ENCODE measurements at places on chromosomes 4 and X. TPM values are rescaled to one million over a fixed set of nuclear protein-coding genes. Genes with fewer than 3 reads are reported as not detected.

DNA sequence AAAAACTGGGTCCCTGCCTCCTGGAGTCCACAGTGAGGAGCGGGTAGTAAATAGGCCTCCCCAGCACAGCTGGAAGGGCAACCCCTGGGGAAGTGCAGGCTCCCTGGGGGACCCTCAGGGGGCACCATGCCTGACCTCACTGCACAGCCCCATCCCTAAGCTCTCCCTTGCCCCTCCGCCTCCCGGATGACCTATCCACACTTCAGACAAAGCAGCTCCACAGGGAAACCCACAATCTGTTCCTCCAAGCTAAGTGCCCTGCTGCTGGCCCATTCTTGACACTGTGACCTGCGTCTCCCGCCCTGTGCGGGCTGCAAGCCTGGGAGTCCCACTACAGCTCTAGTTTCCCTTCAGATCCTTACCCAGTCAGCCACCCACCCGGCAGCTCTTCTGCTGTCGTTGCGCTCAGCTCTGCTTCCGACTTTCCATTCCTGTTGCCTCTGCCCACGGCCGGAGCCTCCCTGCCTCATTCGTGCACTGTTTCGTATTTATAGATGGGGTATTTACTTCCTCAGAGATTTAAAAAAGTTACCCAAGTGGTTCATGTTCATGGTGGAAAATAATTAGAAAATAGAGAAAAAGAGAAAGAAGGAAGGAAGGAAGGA is 47.0 kb upstream of the STOX2 start:
- no peak for DNase-seq

DNA sequence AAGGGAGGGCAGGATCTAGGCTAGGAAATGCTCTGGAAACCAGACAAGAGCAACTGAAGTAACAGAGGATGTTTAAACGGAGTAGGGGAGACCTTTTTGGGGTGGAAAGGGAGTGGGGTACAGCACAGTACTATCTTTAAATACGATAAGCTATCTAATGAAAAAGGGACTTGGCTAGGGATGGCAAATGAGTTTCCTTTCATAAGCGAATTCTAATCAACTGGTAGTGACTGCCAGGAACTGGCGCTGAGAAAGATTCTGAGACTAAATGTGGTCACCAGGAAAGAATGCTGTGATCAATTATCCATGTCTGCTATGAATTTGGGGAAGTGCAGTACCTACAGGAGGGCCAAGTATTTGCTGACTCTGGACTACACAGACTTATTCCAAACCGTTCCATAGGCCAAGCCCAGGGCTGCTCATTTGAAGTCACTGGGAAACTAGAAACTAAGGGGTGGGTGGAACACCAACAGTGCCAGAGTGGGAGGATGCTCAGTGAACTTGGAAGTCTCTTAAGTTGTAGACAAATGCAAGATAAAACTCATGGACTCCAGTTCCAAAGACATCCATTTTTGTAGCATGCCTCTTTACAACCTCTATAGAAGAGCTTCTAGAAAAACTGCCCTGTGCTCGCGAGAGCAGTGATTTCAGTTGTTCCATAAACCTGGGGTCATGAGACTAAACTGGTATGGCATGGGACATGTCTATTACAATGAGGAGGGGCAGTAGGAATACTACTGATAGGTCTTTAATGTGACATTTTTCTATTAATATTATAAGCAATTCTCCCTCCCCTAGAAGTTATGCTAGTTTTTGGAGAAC is 2.0 kb downstream of the TRAPPC2 start:
- no peak for DNase-seq

DNA sequence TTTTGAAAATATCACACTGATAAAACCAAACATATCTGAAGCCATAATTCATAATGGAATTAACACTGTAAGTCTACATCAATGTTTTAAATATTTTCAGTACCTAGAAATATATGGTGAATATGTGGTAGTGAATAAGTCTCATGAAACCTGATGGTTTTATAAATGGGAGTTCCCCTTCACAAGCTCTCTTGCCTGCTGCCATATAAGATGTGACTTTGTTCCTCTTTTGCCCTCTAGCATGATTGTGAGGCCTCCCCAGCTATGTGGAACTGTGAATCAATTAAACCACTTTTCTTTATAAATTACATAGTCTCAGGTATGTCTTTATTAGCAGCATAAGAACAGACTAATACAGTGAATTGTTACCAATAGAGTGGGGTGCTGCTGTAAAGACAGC is 536.8 kb upstream of the GALNT7 start:
- DNase-seq = no peak

GRCh38 chrX:53674581-53674980 is 11.9 kb downstream of the HUWE1 start:
- no peak for DNase-seq

DNA sequence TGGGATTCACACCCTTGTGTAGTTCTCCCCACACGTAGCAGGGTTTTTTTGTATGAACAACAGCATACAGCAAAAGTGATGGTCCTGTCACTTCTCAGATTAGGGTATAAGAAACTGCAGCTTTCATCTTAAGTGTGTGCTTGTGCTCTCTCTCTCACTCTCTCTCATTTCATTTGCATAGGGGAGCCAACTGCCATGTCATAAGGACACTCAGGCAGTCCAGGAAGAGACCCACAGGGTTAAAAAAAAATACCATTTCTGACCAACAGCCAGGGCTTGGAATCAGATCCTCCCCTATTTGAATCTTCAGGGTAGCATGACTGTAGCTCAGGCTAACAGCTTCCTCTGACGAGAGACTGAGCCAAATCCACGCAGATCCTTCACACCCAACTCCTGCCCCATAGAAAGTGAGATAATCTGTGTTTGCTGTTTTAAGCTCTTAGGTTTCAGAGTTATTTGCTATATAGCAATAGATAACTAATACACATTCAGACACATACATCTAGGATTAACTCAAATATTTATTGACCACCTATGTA is 331.2 kb downstream of the PAPSS1 start:
- DNase-seq = no peak

- no peak for DNase-seq
Observed at GRCh38 chrX:137916090-137916746, 350.3 kb downstream of the ZIC3 start.

DNA sequence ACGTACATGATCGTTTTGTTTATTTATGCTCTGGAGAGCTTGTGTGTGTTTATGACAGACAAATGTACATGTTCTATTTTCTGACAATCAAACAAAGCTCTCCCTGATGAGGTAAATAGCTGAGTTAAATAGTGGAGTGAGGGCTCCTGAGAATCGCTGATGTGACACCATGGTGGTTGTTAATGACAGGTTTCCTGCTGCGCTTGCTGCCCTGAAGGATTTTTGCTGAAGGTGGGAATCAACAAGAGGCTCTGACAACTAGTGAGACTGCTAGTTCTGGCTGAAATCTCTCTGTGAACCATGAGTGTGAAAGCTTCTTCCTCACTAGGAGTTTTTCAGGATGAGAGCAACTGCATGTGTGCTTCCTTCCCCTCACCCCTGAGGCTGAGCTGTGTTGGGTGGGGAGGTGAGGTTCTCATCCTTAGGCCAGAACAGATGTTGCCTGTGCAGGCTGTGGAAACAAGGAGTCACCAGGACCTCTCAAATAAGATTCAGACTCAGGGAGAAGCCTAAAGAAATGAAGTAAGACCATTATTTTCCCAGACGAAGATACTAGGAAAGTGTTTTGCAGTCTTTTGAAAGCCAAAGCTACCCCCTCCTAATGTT is 173.4 kb upstream of the JADE1 start:
- DNase-seq = no peak

DNA sequence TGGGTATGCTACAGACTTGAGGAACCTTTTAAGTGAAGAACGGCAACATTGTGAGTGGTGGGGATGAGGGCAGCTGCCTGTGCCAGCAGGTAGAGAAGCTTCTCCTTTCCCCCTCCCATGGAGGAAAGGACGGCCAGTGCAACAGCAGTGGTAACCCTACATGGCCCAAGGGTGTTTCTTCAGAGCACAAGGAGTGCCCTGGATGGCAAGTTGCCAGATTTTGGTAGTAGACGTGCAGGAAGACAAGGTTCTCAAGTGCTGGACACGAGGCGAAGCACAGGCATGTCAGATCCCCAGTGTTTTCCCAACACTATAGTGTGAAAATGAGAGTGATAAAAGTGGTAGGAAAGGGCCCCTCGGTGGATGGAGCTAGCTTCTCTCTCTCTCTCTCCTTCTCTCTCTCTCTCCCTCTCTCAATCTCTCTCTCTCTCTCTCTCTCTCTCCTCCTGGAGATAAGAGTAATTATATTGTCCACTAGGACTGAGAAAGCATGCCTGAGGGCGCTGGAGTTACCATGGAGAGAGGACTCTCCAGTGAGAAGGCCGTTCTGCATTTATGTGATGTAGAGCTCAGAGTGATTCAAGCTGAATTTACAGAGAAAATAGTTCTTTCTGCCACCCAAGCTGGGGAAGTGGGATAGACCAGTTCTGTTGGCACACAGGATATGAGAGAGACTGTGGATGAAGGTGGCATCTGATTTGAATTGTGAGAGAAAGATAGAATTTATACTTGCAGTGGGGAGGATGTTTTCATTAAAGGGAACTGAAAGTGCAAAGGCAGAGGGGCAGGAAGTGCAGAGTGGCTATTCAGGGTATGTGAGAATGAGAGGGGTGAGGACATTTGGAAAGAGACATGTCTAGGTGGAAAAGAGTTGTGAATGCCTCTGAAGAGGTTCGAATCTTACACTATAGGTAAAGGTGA is 25.7 kb upstream of the TRPC3 start:
- no peak for DNase-seq

DNA sequence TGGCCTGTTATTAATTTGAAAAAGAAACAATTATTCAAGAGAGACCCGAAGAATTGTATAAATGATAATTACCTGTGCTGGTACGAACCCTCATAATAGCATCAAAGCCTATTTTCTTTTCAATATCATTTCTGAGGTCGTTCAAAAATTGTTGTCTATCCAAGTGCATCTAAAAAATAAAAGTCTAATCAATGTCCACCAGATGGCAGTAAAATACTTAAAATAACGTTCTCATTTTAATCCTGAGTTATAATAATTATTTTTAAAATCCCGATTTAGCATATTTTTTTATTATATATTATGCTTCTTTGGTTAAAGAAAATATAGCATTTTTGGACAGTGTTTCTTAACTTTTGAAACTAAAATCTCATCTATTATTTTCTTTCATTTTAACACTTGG is 55.7 kb downstream of the METTL14 start:
- no peak for DNase-seq

ELOVL6 gene
- 32.2 TPM for total RNA-seq

RGS12 gene
- 74.4 TPM for total RNA-seq
